ENCODE measurements at places on chromosomes 6 and 20. TPM values are rescaled to one million over a fixed set of nuclear protein-coding genes. Genes with fewer than 3 reads are reported as not detected.

DNA sequence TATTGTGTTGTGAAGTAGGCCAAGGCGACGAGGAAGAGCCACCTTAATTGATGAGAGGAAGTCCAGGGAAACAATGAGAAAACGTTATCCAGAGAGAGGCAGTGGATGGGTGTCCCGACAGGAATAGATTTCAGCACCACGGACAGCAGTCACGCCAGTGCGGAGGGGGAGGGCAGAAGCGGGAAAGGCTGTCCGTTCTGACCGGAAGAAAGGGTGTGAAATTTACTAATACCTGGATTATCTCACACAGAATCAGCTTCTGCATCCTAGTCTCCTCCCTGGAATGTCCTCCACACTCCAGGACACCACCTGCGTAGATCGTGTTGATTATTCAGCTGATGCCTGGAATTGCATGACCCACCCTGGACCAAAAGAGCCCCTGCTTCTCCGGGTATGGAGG is 7.4 kb upstream of the BPIFA3 start:
- DNase-seq: peak; percentile 54
- H3K27ac ChIP-seq: no peak overlapping the region
- no peaks in the 10 kb centered on the region for H3K4me1 ChIP-seq
- no peaks in the 10 kb centered on the region for H3K36me3 ChIP-seq
- no peaks in the 10 kb centered on the region for H3K27me3 ChIP-seq

DNA sequence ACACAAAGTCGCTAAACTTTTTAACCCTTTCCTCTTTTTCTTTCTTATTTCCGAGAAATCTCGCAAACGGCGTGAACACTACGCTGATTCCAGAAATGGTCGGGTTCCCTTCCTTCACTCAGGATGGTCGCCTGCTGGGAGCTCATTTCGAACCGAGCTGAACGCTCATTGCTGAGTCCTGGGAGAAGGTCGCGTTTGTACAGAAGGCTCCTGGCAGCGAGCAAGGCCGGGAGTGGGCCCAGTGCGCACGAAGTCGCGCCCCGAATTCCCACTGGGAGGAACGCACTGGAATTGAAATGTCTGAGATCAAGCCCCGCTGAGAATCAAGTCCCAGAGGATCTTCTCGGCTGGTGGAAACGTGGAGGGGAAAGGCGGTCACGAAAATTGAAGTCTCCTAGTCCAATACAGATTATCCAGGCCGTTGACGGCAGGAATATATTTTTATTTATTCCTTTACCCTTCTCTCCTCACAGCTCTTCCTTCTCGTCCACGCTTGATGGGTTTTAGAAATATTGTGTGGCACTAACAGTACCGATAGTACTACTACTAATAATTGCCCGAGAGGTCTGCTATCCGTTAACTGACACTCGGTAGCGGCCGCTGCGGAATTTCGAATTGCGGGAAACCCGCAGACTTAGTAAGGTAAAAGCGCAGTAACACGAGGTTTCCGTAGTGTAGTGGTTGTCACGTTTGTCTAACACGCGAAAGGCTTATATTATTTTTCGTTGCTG is 207.2 kb upstream of the ZNF184 start:
- H3K4me3 ChIP-seq: no peak overlapping the region
- no peaks in the 10 kb centered on the region for H3K4me1 ChIP-seq
- no peaks in the 10 kb centered on the region for H3K36me3 ChIP-seq
- DNase-seq: no peak
- peaks cover 44% of the 10 kb centered on the region for H3K27me3 ChIP-seq

DNA sequence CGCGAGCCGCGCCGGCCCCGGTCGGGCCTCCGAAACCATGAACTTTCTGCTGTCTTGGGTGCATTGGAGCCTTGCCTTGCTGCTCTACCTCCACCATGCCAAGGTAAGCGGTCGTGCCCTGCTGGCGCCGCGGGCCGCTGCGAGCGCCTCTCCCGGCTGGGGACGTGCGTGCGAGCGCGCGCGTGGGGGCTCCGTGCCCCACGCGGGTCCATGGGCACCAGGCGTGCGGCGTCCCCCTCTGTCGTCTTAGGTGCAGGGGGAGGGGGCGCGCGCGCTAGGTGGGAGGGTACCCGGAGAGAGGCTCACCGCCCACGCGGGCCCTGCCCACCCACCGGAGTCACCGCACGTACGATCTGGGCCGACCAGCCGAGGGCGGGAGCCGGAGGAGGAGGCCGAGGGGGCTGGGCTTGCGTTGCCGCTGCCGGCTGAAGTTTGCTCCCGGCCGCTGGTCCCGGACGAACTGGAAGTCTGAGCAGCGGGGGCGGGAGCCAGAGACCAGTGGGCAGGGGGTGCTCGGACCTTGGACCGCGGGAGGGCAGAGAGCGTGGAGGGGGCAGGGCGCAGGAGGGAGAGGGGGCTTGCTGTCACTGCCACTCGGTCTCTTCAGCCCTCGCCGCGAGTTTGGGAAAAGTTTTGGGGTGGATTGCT is 1.3 kb downstream of the VEGFA start:
- peaks cover 25% of the 10 kb centered on the region for H3K27me3 ChIP-seq
- no peaks in the 10 kb centered on the region for H3K36me3 ChIP-seq
- peak overlapping the region; percentile 92 for H3K27ac ChIP-seq
- peak overlapping the region; percentile 71 for H3K4me3 ChIP-seq
- H3K4me1 ChIP-seq: peaks cover 9% of the 10 kb centered on the region

- H3K36me3 ChIP-seq: no peaks in the 10 kb centered on the region
- peaks cover 13% of the 10 kb centered on the region for H3K4me1 ChIP-seq
- no peaks in the 10 kb centered on the region for H3K27me3 ChIP-seq
- DNase-seq: peak; percentile 10
These were observed 109.5 kb upstream of the SMLR1 start for GRCh38 chr6:130717657-130718056.

DNA sequence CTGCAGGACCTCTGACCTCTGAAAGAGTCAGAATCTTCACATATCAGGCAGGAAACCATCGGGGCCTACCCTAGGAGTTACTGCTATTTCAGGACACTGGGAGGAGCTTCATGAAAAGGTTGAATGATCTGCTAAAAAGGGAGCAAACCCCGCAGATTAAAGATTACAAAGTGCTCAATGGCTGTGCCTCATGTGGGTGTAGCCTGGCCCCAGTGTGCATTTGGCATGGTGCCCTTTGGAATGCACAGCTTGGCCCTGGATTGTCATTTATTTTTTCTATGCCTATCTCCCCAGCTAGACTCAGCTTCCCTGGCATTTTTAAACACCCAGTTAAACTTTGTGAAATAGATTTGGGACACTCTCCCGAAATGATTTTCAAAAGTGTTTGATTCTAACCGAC is 368.5 kb upstream of the SPTLC3 start:
- no peak overlapping the region for H3K4me3 ChIP-seq
- no peak for DNase-seq
- H3K27me3 ChIP-seq: no peaks in the 10 kb centered on the region

DNA sequence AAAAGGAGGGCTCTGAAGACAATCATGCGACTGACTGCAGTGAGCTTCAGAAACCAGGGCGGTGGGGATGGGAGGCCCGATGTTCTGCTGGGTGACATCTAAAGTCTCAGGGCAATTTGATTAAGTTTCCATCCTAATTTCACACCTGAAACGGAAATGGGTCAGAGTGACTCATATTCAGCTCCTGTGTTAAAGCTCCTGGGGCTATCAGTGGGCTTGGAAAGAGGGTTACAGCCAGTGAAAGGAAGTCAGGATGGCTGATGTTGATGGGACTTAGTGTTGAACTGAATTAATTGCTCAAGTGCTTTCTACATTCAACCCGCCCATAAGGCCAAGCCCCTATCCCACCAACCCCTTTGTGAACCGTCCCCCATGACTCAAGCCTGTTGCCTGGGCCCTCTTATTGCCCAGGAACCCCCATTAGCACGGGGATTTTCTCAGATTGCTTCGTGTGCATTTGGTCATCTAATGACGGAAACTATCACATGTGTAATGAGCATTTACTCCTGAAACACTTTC is 47.1 kb upstream of the TBC1D7 start:
- peak; percentile 67 for DNase-seq
- no peak overlapping the region for H3K4me3 ChIP-seq

GRCh38 chr6:169099411-169100202 is 154.0 kb downstream of the THBS2 start:
- no peak for DNase-seq
- H3K27me3 ChIP-seq: no peaks in the 10 kb centered on the region
- H3K27ac ChIP-seq: no peak overlapping the region
- no peaks in the 10 kb centered on the region for H3K36me3 ChIP-seq
- no peaks in the 10 kb centered on the region for H3K4me1 ChIP-seq

DNA sequence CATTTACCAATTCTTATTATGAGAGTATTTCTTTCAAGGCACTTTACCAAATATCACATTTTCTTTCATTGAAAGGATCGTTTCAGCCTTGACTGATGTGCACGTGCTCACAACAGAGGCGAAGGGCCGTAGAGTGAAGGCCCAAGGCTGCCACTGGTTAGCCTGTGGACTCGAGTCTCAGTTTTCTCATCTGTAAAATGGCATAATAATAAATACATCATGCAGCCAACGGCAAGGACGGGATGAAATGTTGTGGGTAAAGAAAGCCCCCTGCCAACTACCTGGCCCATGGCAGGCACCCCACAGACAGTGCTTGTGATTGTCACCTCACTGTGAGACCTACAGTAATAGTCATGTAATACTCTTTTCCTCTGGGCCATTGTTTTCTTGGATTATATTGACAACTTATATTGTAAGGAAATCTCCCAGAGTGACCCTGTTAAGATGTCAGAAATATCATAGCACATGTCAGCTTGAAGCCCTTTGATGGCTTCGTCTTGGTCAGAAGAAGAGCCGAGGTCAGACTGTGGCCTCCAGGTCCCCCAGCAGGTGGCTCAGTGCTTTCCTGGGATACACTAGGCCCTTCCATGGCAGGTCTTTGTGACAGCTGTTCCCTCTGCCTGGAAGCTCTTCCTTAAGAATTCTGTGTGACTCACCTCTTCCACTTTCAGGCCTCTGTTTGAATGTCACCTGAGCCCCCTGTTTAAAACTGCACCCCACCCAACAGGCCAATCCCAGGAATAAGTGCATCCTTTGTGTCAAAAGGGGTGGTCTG is 36.3 kb downstream of the FAM50B start:
- H3K36me3 ChIP-seq: no peaks in the 10 kb centered on the region
- no peak overlapping the region for H3K27ac ChIP-seq
- H3K27me3 ChIP-seq: peaks cover 3% of the 10 kb centered on the region
- no peak overlapping the region for H3K4me3 ChIP-seq
- no peak for DNase-seq

DNA sequence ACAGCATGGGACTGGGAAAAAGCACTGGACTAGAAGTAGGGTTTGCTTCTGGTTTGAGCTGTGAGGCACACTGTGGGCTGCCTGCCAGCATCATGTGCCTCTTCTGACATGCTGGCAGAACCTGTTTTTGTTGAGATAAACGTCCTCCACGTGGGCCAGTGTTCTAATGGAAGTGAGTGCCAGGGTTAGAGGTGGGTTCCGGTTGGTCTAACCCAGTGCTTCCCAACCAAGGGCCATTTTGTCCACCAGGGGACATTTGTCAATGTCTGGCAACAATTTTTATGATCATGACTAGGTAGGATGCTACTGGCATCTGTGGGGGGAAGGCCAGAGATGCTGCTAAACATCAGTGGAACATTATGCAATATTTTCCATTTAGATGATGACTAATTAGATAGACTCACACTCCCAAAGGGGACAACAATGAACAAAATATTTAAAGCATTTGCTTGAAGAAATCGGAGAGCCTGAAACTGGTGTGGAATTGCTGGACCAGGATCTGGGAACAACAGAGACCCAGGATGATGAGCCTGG is 7.8 kb upstream of the APMAP start:
- H3K27me3 ChIP-seq: no peaks in the 10 kb centered on the region
- H3K27ac ChIP-seq: no peak overlapping the region
- no peaks in the 10 kb centered on the region for H3K36me3 ChIP-seq
- no peaks in the 10 kb centered on the region for H3K4me1 ChIP-seq
- DNase-seq: no peak
- H3K4me3 ChIP-seq: no peak overlapping the region

DNA sequence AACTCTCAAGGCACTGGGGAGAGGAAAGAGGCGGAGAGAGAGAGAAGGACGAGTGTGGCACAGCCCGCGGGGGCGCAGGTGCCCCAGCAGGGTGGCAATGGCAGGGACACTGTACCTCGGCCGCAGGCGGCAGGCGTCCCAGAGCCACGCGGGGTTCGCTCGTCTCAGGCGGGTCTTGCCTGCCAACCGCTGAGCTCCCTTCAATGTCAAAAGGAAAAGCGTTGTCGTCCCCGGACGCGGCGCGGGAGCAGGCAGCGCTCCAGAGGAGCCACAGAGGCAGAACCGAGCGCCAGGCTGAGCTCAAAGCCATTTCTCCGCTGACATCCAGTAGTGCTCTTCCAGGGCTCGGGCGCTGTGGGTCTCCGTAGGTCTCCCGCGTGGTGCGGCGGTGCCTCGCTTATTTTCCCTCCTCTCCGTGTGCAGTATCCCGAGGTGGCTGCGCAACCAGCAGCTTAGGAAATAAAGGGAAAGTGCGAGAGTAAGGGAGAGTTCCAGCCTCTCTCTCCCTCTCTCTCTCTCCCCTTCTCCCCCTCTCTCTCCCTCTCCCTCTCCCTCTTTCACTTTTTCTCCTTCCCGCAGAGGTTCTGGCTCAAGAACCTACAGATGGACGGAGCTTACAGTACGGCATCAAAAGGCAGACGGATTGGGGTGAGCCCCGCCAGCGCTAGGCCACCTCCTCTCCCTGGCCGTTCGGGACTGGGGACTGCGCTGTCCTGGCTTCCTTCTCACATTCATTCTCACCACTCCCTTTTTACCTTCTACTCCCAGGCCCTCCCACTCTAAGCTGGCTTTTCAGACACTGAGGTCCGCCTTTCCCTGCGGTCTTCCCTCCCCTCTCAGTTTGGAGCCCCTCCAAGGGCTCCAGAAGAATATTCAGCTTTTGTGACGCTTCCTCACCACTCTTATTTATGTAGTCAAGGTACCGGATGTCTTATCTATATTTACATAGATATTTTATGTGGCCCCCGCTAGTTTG is at the start of gene LAMA4:
LAMA4 (minus strand) TSS at position 727 of the 976 bp plus-strand sequence; CDS start at position 310, 417 bp downstream.
- no peak within 1 kb of the TSS for H3K27ac ChIP-seq
- no peaks in the 10 kb centered on the region for H3K36me3 ChIP-seq
- H3K27me3 ChIP-seq: peaks cover 20% of the 10 kb centered on the region
- no peaks in the 10 kb centered on the region for H3K4me1 ChIP-seq
- no peak for DNase-seq

- H3K4me3 ChIP-seq: no peak overlapping the region
- H3K27me3 ChIP-seq: no peaks in the 10 kb centered on the region
- no peaks in the 10 kb centered on the region for H3K36me3 ChIP-seq
- DNase-seq: no peak
- H3K4me1 ChIP-seq: peaks cover 71% of the 10 kb centered on the region
These were observed 39.3 kb downstream of the ARID1B start for GRCh38 chr6:156816505-156816904.

GRCh38 chr6:14709900-14710299 is 536.0 kb upstream of the JARID2 start:
- peak overlapping the region; percentile 45 for H3K27ac ChIP-seq
- H3K27me3 ChIP-seq: no peaks in the 10 kb centered on the region
- H3K36me3 ChIP-seq: no peaks in the 10 kb centered on the region
- H3K4me1 ChIP-seq: no peaks in the 10 kb centered on the region

DNA sequence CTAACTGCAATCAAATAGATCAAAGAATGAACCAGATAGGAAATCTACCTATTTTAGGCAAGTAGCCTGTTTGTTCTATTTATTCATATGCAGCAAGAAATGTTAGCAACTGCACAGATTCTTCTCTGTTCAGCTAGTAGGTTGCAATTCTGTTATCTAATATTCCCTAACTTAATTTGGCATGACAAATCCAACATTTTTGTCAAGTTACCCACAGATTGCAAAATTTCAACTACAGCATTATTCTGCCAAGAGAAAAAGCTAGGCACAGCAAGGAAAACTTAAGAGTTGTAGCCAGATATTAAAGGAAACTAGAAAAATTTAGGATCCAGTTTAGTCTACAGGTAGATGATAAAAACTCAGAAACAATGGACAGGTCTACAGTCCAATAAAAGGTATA is 104.4 kb upstream of the SYNCRIP start:
- no peaks in the 10 kb centered on the region for H3K36me3 ChIP-seq

Gene IPCEF1
- 17.7 TPM for total RNA-seq

Gene ALDH8A1
- total RNA-seq: 0.82 TPM

Gene C6orf58
- not detected for total RNA-seq

Gene PBOV1
- not detected for total RNA-seq

Gene COL12A1
- not detected for total RNA-seq

Gene BEND6
- not detected for total RNA-seq

Gene FAXC
- total RNA-seq: not detected
